HFFc6 (cell line): ENCODE measurements at places on chromosomes 5 and 9.

GRCh38 chr9:25678147-25678666 lies at the start of gene TUSC1:
TSS of gene TUSC1 (minus strand) at chr9:25678444. CDS start at chr9:25678312, 132 bp downstream.
- DNase-seq: no peak

GRCh38 chr5:121793791-121794190 lies 57.9 kb upstream of the FTMT start:
- no peak for DNase-seq

DNA sequence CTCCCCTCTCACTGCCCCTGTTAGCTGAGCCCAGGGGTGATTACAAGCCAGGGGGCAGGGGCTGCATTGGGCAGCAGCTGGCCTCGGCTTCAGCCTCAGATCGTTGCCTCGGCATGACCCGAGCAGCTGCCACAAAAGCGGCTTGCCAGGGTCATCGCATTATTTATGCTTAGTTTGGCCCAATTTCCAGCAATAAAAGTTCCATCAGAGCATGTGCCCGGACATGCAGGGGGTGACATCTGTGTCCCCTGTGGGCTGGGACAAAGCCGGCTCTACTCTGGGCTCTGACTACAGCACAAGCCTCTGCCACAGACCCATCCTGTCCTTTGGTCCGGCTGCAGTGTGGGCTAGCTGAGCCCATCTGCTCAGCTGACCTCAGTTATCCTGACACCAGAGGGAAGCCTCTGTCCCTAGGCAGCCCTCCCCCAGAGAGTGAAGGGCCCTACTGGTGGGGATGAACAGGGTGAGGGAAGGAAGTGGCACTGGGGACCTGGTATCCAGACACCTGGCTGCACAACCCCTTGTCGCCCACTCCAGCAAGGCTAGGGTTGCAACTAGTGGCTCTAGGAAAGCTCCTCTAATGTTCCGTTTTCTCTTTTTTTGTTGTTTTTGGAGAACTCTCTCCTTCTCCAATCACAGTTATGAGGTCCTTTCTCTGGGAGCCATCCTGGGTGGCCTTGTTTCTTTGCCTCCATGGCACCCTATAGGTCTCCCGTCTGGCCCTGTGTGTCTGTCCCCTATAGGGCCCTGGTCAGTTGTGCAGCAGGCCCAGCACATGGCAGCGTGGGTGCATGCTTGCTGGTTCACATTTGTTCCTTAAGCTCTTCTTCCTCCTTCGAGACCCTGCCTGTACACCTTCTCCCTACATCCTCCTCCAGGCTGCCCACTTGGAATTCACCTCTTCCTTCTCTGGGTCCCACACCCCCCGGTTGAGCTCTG lies 13.3 kb upstream of the GADD45G start:
- no peak for DNase-seq

DNA sequence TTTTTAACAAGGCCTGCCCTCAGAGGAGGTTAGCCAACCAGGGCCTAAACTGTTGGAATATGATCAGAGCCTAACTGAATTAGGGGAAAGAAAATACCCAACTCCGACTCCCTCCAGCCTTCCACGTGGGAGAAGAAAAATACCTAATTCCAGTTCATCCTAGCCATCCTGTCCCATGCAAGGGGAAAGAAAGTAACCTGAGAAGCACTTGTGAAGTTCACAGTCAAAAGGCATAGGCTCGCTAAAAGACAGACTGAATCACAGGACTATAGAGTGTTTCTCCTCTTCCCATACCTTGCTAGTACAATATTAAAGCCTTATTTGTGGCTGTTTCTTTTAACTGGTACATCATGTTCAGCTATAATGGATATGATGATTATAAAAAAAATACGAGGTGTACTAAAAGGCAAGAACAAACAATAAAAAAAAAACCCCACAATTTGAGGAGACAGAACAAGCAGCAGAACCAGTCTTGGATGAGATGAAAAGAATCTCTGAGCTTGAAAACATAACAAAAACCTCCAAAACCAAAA lies 18.0 kb upstream of the ATP10B start:
- no peak for DNase-seq
